CD8-positive, alpha-beta T cell (primary cell): ENCODE measurements at places on chromosomes 4 and X. TPM values are rescaled to one million over a fixed set of nuclear protein-coding genes. Genes with fewer than 3 reads are reported as not detected.

DNA sequence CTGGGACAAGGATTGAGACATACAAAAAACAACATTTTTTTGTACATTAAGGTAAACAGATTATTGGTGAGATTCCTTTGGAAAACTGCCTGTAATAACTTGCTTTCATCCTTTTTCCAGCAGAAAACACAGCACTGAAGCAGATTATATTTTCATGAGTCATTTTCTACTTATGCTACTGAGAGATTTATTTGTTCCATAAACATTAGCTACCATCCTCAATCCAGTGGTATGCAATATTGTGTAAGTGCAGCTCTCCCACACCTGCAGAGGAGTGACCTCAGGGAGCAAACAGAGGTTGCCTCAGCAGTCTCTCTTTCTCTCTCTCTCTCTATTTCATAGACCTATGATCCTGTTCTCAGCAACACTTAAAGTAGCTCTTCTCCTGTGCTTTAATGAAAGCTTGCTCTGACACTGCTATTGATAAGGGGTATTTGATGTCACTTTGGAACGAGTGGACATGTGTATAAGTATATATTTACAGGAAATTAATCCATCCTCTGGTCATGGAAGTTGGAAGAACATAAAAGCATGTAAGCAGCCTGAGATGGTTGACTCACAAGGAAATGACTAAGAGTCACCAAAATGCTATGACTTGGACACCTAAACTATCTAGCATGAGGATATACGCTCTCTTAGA lies 163.7 kb upstream of the SPANXC start:
- DNase-seq, result no peak

GRCh38 chr4:24279911-24280375 lies 304.4 kb downstream of the DHX15 start:
- no peak for DNase-seq

Gene OTUD4
- total RNA-seq, result 70.6 TPM

- no peak for DNase-seq
Measured at GRCh38 chr4:9765091-9765490, 16.3 kb upstream of the DRD5 start.

Gene ARHGAP36
- not detected for total RNA-seq

Gene RHOXF2B
- total RNA-seq, result not detected
